Fibroblast of the aortic adventitia (primary cell): ENCODE measurements at places on chromosomes 5 and 9. TPM values are rescaled to one million over a fixed set of nuclear protein-coding genes. Genes with fewer than 3 reads are reported as not detected.

The LOX gene
- total RNA-seq: 65.0 and 193 TPM in 2 replicates

The ANXA6 gene
- 111 and 194 TPM in 2 replicates for total RNA-seq

DNA sequence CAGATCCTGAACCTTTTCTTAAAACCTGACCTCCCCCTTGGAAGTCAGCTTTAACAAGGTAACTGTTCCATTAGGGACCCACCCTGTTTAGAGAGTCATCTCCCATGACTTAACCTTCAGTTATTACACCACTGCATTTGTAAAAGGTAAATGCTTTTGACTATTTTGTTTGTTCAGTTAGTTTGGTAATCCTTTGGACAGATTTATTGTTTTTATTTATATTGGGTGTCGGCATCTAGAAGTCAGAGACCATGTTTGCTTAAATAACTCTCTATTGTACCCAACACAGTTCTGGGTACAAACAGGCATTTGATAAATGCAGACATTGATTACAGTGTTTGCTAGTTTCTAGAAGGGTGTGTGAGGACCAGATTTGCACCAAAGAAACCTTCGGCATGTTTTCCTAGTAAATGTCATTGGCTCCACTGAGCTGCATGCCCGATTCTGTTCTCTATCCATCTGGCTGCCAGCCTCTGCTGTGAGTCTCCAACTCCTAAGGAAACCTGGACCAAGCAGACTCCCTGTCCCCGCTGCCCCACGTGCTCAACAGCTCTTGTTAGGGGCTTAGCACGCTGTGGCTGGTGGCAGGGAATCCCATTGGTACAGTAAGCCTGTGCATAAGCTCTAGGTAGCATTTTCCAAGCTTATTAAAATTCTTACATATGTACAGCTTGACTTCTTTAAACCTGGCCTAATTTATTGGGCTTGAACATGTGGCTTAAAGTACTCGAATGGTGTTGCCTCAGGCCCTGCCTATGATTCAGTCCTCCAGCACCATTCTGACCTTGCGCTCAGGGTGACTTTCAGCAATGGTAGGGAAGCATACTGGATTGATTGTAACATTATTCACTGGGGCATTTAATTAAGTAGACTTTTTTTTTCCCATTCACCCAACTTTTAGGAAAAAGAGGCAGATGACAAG is 6.6 kb downstream of the PCBD2 start:
- DNase-seq: no peak

- peak; percentile 97 for DNase-seq
Measured at GRCh38 chr5:151093476-151093889, 12.6 kb upstream of the TNIP1 start.

- no peak for DNase-seq
Measured at GRCh38 chr9:77987880-77988525, 43.6 kb downstream of the GNAQ start.
